ENCODE measurements at places on chromosomes 2 and 18. TPM values are rescaled to one million over a fixed set of nuclear protein-coding genes. Genes with fewer than 3 reads are reported as not detected.

GALNT5 gene
- total RNA-seq = 59.5 TPM

CDH20 gene
- total RNA-seq = not detected

CROCC2 gene
- total RNA-seq = under 0.01 TPM

ADRA2B gene
- total RNA-seq = not detected

CHST10 gene
- total RNA-seq = 6.4 TPM

GRB14 gene
- 0.52 TPM for total RNA-seq

IRS1 gene
- 31.0 TPM for total RNA-seq

CYTIP gene
- 0.76 TPM for total RNA-seq

SNTG2 gene
- not detected for total RNA-seq

FHL2 gene
- total RNA-seq = 504 TPM

GPR45 gene
- not detected for total RNA-seq

OTOS gene
- total RNA-seq = not detected

STEAP3 gene
- total RNA-seq = 38.8 TPM

STARD6 gene
- 1.2 TPM for total RNA-seq

RAD51AP2 gene
- total RNA-seq = not detected

ARHGEF33 gene
- total RNA-seq = 1.2 TPM

LCT gene
- 0.22 TPM for total RNA-seq

SIGLEC15 gene
- 0.52 TPM for total RNA-seq

CPSF3 gene
- total RNA-seq = 47.8 TPM

MROH2A gene
- not detected for total RNA-seq

CTDSP1 gene
- total RNA-seq = 59.2 TPM

RIT2 gene
- not detected for total RNA-seq

GCG gene
- not detected for total RNA-seq

TMEM131 gene
- total RNA-seq = 39.5 TPM

EGR4 gene
- not detected for total RNA-seq

POTEJ gene
- total RNA-seq = not detected

LHCGR gene
- total RNA-seq = 0.39 TPM

PPP4R1 gene
- 109 TPM for total RNA-seq

B3GNT7 gene
- 0.78 TPM for total RNA-seq

TUBA4B gene
- not detected for total RNA-seq

ANKAR gene
- 18.7 TPM for total RNA-seq

TEX44 gene
- total RNA-seq = not detected
